ENCODE measurements at places on chromosomes 5 and 9. TPM values are rescaled to one million over a fixed set of nuclear protein-coding genes. Genes with fewer than 3 reads are reported as not detected.
A peak's percentile ranks its signal among the peaks of the same experiment; 100 is the strongest.

GRCh38 chr5:167254132-167254531 lies 1037.3 kb upstream of the WWC1 start:
- no peaks in the 10 kb centered on the region for H3K4me1 ChIP-seq
- no peak overlapping the region for H3K4me3 ChIP-seq
- H3K36me3 ChIP-seq: no peaks in the 10 kb centered on the region
- no peak overlapping the region for H3K27ac ChIP-seq

DNA sequence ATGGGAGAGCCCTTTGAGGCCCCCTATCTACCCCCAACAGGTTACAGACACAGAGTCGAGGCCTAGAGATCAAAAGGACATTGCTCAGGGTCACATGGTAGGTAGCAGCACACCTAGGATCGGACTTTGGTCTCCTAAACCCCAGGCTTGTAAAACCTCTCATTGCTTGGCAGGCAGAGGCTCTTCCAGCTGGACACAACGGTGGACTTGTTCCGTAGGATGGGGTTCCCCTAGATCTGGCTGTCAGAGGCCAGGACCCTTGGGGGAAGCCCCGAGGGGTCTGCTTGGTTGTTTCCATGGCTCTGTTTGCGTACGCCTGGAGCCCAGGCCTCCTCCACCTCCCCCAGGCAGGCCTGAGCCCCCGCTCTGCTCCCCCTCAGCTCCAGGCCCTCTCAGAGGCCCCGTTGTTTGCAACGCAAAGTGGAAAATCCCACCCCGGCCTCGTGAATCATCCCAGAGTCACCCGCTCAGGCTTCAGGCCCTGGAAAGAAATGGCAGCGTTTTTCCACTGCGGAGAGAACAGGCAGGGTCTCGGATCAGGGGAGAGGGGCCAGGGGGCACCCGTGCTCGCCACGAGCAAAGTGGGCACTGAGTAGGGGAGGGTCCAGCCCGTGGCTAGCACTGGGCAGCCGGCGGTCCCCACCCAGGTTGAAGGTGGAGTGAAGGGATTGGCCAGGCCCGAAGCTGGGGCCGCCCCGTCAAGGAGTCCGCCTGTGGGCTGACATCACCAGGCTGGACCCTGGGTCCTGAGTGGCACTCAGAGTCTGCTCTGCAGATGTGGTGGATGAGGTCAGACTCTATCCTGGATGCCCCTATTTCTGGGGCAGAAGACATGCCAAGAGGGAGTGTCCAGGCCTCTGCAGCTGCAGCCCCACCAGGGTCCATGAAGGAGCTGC lies 19.8 kb downstream of the COL27A1 start:
- H3K36me3 ChIP-seq: no peaks in the 10 kb centered on the region
- H3K27me3 ChIP-seq: peaks cover 19% of the 10 kb centered on the region
- no peak overlapping the region for H3K27ac ChIP-seq
- DNase-seq: no peak
- H3K4me3 ChIP-seq: no peak overlapping the region

- no peaks in the 10 kb centered on the region for H3K27me3 ChIP-seq
- H3K27ac ChIP-seq: no peak overlapping the region
- no peaks in the 10 kb centered on the region for H3K4me1 ChIP-seq
- no peak overlapping the region for H3K4me3 ChIP-seq
- DNase-seq: no peak
- peaks cover 4% of the 10 kb centered on the region for H3K36me3 ChIP-seq
Measured at GRCh38 chr9:71924576-71924975, 13.1 kb downstream of the C9orf85 start.

- H3K27ac ChIP-seq: no peak overlapping the region
- DNase-seq: no peak
- no peaks in the 10 kb centered on the region for H3K4me1 ChIP-seq
- H3K36me3 ChIP-seq: no peaks in the 10 kb centered on the region
- H3K4me3 ChIP-seq: no peak overlapping the region
Measured at GRCh38 chr9:103942651-103943050, 151.5 kb upstream of the SMC2 start.

PARP8 gene
- total RNA-seq: 131 TPM

PCDHGB6 gene
- total RNA-seq: not detected

- H3K4me3 ChIP-seq: no peak overlapping the region
- H3K36me3 ChIP-seq: no peaks in the 10 kb centered on the region
- no peaks in the 10 kb centered on the region for H3K27me3 ChIP-seq
- DNase-seq: no peak
Measured at GRCh38 chr9:91776409-91777291, 173.4 kb downstream of the ROR2 start.

DNA sequence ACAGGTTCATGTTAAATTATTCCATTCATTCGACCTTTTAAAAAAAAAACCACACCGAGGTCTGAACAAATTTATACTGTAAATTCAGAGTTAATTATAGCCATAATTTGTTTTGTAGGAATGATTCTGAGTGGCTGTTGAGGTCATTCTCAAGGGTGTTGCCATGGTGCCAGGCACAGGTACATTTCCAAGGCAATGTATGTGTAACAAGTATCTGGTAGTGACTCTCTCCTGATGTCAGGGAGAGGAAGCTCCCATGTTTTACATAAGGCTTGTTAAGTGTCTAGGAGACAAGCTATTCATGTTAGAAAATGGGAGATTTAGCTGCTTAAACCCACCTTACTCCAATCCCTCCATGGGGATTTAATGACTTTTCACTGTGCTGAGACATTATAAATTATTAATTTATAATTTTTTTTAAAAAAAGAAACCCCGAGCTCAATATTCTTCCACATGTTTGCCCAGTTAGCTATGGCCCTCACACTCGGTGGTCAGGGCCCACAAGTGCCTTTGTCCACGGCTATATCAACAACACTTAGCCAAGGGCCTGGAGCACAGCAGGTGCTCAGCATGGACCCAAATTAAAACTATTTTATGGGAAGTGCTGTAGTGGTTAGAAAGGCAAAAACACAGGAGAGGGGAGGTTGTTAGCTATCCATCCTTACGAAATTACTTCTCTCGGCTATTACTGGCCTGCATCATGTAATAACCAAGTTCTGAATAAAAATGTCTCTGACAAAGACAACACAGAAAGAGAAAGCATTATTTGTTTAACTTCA lies 154.6 kb upstream of the GNA14 start:
- H3K4me3 ChIP-seq: no peak overlapping the region
- no peak for DNase-seq
- H3K27ac ChIP-seq: no peak overlapping the region
- H3K27me3 ChIP-seq: no peaks in the 10 kb centered on the region
- H3K36me3 ChIP-seq: no peaks in the 10 kb centered on the region

ACOT12 gene
- total RNA-seq: 0.22 TPM

IL3 gene
- not detected for total RNA-seq

- H3K36me3 ChIP-seq: no peaks in the 10 kb centered on the region
- H3K27me3 ChIP-seq: no peaks in the 10 kb centered on the region
- no peak overlapping the region for H3K4me3 ChIP-seq
- no peak for DNase-seq
- H3K4me1 ChIP-seq: peaks cover 12% of the 10 kb centered on the region
- H3K27ac ChIP-seq: no peak overlapping the region
Measured at GRCh38 chr5:88263349-88263748, 5.3 kb downstream of the TMEM161B start.

GRCh38 chr5:135850671-135851070 lies 16.2 kb downstream of the SLC25A48 start:
- no peak for DNase-seq
- no peaks in the 10 kb centered on the region for H3K27me3 ChIP-seq
- H3K4me1 ChIP-seq: no peaks in the 10 kb centered on the region

DNA sequence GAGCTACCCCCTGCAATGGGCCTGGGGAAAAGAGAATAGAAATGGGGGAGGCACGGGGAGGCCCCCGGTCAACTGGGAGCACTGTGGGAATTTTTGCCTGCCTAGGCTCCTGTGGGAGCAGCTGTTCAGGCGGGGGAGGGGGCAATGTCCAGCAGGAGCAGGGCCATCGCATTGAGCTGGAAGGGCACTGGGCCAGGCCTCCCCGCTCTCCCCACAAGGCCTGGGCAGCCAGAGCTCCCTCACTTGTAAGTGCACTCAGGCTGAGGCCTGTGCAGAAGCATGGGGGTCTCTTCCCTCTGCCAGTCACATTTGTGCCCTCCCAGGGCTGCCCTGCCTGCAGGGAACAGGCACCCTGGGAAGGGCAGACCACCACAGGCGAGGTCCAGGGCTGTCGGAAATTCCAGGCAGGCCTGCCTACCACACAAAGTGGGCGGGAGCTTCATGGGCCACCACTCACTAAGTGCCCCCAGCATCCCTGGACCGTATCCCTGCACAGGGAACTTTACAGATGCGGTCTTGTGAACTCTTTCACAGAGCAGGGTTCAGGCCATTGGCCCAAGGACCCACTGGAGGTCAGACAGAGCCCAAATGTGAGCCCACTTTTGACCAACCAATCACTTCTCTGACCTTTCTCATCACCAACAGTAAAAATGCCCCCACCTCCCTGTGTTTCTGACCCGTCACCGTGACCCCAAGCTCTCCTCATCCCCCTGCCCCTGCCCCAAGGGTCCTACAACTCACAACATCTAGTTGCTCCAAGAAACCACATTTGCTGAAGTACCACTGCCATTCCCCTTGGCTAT lies 1.0 kb upstream of the CFAP157 start:
- no peak for DNase-seq
- no peak overlapping the region for H3K27ac ChIP-seq
- H3K4me1 ChIP-seq: peaks cover 21% of the 10 kb centered on the region
- H3K27me3 ChIP-seq: no peaks in the 10 kb centered on the region

DNA sequence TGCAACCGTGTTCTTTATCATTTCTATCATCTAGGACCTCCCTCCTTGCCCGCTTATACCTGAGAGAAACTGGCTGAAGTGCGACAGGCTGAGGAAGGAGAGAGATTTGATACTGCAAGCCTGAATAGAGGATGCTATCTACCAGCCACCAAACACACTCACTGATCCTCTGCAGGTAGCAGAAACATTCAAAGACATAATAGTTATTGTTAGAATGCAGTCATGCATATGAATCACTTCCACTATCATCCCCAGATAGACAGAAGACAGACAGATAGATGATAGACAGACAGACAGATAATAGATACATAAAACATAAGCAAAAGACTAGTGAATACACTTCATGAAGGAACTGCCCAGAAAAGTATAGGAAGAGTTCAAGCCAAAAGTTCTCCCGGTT lies 32.9 kb downstream of the FAM81B start:
- no peak for DNase-seq
- H3K4me3 ChIP-seq: no peak overlapping the region
- no peaks in the 10 kb centered on the region for H3K36me3 ChIP-seq
- H3K4me1 ChIP-seq: no peaks in the 10 kb centered on the region
- peaks cover 2% of the 10 kb centered on the region for H3K27me3 ChIP-seq

- H3K36me3 ChIP-seq: no peaks in the 10 kb centered on the region
- H3K27me3 ChIP-seq: no peaks in the 10 kb centered on the region
- no peak overlapping the region for H3K4me3 ChIP-seq
- H3K4me1 ChIP-seq: no peaks in the 10 kb centered on the region
Measured at GRCh38 chr5:158354958-158355357, 496.0 kb upstream of the CLINT1 start.

DNA sequence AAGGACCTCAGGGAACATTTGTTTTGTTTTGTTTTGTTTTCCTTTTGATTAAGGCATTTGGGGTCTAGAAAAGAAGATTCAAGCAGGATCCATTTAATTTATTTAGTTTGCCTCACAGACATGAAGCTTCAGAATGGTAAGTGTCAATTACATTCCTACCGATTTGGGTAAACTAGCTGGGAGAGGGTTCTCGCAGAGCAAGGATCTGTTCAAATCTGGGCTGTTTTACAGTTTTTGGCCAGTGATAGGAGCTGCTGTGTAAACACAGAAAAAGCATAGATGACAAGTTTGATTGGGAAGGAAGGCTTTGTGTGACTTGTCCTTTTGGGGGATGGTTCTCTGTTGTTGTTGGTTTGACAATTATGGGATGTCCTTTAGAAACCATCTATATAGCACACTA lies 470.3 kb upstream of the WWC1 start:
- H3K4me1 ChIP-seq: no peaks in the 10 kb centered on the region
- H3K27me3 ChIP-seq: no peaks in the 10 kb centered on the region
- no peak overlapping the region for H3K4me3 ChIP-seq
- H3K27ac ChIP-seq: no peak overlapping the region

KCNN2 gene
- total RNA-seq: not detected

DNA sequence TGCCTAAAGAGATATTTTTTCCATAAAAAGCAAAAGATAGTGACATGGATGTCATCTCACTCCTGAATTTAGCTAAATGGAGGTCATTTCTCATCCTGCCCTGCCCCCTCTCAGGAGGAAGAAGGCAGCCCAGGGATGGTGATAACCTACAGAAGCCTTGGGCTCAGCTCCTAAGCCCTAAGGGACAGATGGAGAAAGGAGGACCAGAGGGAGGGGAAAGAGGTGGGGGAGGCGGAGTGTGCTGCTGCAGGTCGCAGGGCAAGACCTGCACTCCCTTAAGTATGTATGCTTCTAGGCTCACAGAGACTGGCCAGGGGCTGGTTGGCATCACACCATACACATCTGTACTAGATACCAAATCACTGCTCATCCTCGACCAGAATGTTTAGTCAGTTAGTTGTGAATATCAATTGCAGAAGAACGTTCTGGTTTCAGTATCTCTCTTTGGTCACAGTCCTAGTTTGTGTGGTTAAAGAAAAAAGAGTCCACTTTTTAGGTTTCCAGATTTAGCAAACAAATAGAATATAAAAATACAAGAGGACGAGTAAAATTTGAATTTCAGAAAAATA lies 18.4 kb upstream of the CDKN2AIPNL start:
- H3K36me3 ChIP-seq: no peaks in the 10 kb centered on the region
- DNase-seq: no peak
- H3K27me3 ChIP-seq: no peaks in the 10 kb centered on the region
- no peak overlapping the region for H3K27ac ChIP-seq
- no peak overlapping the region for H3K4me3 ChIP-seq

NOXA1 gene
- total RNA-seq: 6.4 TPM

DNA sequence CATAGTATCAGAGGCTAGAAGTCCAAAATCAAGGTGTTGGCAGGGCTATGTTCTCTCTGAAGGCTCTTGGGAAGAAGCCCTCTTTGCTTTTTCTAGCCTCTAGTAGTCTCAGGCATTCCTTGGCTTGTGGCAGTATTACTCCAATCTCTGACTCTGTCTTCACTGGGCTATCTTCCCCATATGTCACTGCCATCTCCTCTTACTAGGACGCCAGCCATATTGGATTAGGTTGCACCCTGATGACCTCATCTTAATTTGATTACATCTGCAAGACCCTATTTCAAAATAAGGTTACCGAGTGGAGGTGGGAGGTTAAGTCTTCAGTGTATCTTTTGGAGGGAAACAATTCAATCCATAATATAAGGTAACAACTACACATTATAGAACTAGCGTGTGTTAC lies 21.3 kb upstream of the EBF1 start:
- H3K27me3 ChIP-seq: no peaks in the 10 kb centered on the region
- H3K36me3 ChIP-seq: no peaks in the 10 kb centered on the region
- H3K27ac ChIP-seq: peak overlapping the region; percentile 85
- no peak for DNase-seq

DNA sequence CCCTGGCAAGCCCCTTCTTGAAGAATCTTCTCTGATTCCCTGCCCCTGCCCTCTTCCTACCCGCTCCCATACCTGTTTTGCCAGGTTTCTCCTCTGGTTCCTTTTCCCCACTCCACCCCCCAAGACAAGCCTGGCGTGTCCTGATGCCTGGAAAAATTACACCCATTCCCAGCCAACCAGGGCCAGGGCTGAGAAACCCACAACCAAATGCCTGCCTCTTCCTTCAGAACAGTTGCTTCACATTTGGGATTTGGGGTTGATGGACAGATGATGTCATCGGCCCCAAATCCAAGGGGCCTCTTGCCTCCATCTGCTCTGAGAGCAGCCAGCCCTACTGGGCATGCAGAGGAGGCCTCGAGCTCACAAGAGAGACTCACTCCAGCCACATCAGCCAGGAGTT lies 8.8 kb upstream of the NEK6 start:
- no peak overlapping the region for H3K4me3 ChIP-seq
- no peaks in the 10 kb centered on the region for H3K36me3 ChIP-seq
- peaks cover 3% of the 10 kb centered on the region for H3K27me3 ChIP-seq
- no peak overlapping the region for H3K27ac ChIP-seq
- no peaks in the 10 kb centered on the region for H3K4me1 ChIP-seq
